CD4-positive, alpha-beta memory T cell (primary cell): ENCODE measurements at places on chromosomes 6 and 20.

- DNase-seq = no peak
Measured at GRCh38 chr6:72974276-72974675, 251.0 kb downstream of the KHDC1L start.

DNA sequence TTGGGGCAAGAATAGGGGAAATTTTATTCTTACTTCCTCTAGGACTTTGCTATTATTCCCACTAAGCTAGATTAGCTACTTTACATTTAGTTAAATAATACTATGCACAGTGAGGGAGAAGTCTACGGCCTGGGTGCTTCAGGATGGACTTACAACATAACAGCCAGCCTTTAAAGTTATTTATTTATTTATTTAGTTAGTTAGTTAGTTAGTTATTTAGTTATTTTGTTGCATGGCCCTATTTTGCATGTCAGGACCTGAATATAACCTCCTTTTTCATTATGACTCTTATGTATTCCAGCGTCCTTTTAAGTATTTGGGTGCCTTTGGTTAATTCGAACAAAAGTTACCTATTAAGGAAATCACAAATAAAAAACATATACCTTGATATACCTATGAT, 238.7 kb downstream of the EYS start:
- DNase-seq = no peak

GRCh38 chr20:46154305-46154704, 36.2 kb downstream of the CD40 start:
- no peak for DNase-seq

DNA sequence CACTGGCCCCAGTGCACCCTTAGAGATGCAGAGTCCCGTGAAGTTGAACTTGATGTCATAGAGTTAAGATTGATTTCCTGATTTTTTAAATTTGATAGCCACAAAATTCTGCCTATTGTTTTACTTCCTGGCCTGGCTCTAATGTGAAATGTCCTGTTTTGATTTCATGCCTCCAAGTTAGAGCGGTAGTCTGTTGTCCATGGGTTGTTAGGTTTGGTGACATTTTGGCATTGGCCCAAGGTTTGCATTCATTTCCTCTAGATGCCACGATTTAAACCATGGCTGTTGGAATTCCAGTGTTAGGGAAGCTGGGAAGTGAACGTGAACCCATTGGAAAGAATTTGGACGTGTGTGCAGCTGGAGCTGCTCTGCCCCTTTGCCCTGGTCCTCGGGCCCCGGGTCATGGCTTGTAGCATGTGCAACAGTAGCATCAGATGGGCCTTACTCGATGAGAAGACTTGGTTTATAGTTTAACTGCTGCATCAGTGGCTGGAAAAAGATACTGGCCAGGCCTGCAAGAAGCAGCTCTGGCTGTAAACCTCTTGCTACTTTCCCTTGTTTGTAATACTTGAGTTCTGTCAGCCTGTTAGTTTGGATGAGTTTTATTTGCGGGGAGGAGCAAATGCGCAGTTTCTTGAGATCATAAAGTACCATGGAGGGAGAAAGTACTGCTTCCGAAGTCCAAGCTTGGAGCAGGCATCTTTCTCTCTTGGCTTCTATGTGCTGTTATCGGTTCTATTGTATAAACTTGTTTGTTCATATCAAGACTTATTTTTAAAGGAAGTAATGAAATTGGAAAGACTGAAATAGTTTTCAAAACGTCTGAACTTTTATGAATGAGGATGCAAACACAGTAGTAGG, 121.4 kb upstream of the CLDN20 start:
- no peak for DNase-seq

- DNase-seq = no peak
Measured at GRCh38 chr6:11179419-11180202, 52.9 kb downstream of the NEDD9 start.

DNA sequence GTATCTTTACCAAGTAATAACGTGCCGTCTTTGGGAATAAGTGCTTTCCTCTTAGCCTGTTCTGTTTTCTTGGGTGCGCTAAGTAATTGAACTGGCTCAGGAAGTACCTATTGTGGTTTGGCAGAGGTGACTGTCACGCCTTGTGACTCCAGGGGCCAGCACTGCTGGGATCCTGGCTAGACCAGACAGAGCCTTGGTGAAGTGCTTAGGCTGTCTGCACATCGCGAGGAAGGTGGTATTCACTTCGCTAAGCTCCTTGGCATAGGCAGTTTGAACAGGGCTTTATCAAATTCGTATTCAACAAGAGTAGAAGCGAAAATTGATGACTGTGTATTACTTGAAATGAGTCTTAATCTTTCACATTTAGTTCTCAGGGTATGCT, 17.6 kb downstream of the PRDM1 start:
- peak; percentile 86 for DNase-seq

DNA sequence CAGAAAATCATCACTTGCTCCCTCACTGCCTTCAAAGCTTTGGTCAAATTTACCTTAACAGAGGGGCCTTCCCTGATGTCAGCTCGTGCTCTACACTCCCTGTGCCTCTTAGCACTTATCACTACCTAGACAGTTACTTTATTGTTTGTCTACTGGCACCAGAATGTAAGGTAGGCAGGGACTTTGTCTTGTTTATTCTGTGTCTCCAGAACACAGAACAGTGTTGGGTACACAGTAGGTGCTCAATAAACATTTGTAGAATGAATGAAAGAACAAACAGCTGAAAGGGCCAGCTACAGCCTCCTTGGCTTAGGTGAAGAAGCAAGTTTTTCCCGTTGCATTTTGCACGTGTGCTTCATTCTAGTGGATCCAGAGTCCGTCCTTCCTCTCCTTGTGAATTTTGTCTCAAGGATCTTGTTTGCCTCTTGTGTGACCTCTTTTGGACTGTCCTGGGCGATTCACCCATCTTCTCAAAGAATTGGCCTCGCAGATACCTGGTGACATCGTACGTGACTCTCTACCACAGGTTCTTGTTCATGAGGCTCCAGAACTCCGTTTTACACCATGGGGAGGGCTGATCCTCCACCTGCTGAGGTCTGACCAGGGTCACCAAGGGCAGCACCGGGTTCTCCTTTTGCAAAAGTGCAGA, 84.2 kb upstream of the ARMC2 start:
- DNase-seq = no peak

DNA sequence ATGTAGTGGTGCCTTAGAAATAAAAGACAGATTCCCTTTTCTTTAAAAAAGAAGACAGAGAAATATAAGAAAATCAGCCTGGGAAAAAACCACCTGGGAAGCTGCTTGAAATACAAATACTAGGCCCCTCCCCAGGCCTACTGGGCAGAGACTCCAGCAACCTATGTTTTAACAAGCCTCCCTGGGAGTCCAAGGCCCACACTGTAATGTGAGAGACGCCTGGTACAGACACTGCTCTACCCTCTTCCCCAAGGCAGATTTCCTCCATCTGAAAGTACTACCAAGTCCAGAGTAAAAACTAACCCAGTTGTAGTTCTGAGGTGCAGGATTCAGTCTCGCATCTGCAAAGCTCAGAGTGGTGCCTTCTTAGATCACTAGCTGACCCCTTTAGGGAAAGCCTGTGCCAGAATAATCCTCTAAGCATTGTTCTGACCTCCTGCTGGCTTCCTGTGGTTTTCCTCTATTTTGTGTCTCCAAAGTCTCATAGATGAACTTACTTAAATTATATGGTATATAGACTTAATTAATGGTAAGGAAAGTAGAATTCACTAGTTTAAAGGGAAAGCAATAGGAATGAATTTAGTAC, 270.2 kb upstream of the SLC35B3 start:
- DNase-seq = no peak

GRCh38 chr6:56959938-56960337, 5.0 kb downstream of the BEND6 start:
- DNase-seq = no peak

- peak; percentile 66 for DNase-seq
Measured at GRCh38 chr6:26250698-26251044, 114.3 kb upstream of the BTN3A2 start.

GRCh38 chr6:134373993-134374392, 56.1 kb upstream of the SGK1 start:
- no peak for DNase-seq

DNA sequence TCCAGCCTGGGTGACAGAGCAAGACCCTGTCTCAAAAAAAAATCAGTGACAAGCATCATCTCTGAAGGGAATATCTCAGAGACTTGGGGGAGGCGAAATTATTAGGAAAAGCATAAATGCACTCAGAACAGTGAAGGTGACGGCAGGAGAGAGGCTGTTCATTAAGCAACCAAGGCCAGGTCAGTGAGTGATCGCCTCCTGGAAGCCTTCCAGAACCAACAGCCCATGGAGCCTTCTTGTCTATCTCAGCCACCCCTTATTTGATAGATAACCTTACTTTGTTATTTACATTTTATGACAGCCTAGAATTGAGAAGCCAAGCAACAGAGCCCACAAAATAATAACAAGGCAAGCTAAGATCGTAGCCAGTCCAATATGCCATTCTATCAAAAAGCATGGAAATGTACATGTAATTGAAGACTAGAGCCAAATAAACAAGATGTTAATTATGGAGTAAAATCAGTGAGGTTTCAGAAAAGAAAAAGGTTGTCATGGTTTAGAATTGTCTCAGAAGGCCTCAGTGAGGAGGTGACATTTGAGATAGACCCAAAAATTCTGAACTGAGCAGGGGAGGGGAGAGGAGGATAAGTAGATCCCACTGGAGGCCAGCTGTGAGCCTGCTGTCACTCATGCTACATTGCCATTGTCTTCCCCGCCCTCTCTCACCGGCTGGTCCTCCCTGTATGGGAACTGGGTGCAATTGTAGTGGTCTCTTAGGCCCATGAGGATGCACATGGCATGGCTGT, 17.8 kb downstream of the BNIP5 start:
- no peak for DNase-seq

GRCh38 chr6:52574709-52575501, 2.0 kb downstream of the TRAM2 start:
- peak; percentile 83 for DNase-seq

DNA sequence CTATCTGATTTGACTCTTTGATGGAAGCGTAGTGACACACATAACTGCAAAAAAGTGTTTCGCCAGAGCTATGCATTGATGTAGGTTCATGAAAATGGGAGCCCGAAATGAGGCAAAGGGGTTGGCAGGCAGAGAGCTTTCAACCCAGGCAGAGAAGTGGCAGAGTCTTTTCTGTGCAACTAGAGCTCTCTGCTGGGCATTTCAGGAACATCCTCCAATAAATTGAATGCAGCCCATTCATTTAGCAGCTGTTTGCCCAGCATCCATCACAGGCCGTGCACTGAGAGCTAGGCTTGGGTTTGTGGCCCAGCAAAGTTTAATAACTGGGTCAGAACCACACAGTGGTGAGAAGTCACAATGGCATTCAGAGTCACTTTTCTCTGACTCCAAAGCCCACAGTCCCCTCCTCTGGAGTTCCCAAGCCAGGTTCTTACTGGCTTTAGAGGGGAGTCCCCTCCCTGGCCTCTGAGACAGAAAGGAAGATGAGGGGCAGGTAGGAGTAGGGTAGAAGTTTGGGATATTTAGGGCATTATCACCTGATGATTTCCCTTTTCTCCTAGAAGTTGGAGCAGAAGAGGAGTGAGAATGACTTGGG, 31.8 kb upstream of the ELMO2 start:
- no peak for DNase-seq

- DNase-seq = no peak
Measured at GRCh38 chr20:41365777-41366545, 657 bp downstream of the EMILIN3 start.

GRCh38 chr20:4076671-4077070, 61.3 kb upstream of the RNF24 start:
- DNase-seq = no peak

- DNase-seq = no peak
Measured at GRCh38 chr20:59628171-59628570, 23.8 kb downstream of the PHACTR3 start.

DNA sequence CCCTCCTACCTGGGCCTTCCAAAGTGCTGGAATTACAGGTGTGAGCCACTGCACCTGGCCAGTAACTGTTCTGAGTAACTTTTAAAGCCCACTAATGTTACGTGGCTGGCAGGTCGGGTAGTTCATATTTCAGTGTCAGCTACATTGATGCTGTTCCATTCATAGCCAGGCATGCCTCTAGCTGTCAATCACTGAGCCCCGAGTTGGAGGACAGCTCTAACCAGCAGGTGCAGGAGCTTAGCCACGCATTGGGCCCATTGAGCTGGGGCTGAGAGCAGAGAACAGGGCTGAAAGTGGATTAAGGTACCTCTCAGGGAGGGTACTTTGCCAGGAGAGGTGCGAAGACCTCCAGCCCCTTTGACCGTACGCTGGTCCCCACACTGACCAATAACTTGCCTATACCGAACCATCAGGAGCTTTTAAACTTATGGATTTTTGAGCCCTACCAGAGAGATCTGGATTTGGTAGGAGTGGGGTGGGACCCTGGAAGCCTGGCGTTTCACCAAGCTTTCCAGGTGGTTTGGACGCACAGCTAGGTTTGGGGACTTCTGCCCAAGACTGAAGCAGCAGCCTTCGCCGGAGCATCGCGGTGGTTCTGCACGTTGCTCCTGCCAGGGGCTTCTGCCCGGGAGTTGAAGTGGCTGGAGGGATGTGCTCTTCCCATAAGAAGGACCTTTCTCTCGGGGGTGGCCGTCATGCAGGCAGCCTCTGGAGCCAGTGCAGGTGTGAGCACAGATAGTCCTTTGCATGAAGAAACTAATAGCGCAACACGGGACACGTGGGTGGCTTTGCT, 82.6 kb downstream of the SERAC1 start:
- DNase-seq = no peak

DNA sequence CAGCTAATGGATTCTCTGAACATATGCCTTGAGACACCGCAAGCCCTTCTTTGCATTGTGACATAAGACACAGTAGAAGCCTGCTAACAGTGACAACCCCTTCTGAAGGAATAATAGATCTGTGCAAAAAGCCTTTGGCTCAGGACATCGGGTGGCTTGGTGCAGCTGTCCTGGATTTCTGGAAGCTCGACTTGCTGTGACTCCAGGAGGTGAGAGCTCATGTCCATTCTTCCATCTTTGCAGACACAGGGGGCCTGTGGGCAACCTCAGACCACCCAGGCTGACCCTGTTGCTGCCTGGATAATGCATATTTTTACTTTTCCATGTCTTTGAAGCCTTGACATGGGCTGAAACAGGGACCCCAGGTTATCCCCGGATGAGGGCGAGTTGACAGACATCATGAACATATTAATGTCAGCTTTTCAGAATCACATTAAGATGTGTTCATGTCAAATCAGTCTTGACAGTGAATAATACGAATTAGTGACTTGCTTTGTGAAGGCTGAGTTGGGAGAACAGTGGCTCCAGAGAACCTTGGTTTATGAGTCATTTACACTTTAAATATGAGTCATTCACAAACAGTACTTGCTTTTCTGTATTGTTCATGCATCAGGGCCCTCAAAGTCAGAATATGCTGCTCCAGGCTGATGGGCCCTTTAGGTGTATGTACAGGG, 66.8 kb upstream of the IYD start:
- no peak for DNase-seq

DNA sequence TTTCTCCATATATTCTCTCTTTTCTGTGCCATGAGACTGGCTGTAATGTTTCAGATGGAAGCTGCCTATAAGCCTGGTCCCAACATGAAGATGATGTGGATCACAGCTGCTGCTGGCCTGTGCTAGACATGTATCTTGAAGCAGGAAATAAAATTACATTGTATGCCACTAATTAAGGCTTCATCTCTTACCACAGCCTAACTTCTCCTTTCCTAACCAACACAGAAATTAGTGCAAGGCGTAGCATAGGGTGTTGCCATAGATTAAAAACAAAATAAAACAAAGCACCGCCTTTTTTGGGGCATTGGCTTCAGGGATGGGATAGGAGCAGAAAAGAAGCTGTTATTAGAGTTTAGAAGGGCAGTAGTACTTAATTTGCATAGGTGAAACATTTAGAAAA, 4.7 kb upstream of the SLC17A4 start:
- DNase-seq = no peak

GRCh38 chr6:118965371-118965770, 30.4 kb upstream of the MCM9 start:
- DNase-seq = no peak

- no peak for DNase-seq
Measured at GRCh38 chr6:33613795-33614168, 7.3 kb upstream of the ITPR3 start.

- no peak for DNase-seq
Measured at GRCh38 chr6:157335829-157336228, 12.5 kb upstream of the TMEM242 start.
